Stimulated activated CD4-positive, alpha-beta T cell treated with anti-CD3 and anti-CD28 coated beads, TNF-alpha, amount 100 ng/mL, for 1 hour (primary cell): ENCODE measurements at places on chromosomes 6 and 20.
A peak's percentile ranks its signal among the peaks of the same experiment; 100 is the strongest.

GRCh38 chr6:72636215-72636614, 14.4 kb downstream of the KCNQ5 start:
- DNase-seq, result no peak

DNA sequence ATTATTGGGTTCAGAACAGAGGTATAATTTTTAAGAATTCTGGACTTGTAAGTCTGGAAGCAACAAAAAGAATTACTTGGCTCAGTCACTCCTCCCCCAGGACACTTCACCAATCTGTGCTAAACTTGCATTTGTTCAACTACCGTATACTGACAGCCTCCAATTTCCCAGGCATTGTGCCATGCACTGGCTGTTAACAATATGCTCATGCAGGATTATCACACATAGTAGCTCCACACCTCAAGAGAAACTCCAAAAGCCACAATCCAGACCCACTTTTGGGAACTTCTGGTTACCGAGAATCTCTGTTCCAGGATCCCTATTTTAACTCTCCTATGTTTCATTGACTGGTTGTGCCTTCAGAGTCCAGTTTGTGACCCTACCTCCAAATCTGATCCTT, 7.7 kb downstream of the ADGRF1 start:
- DNase-seq, result no peak

DNA sequence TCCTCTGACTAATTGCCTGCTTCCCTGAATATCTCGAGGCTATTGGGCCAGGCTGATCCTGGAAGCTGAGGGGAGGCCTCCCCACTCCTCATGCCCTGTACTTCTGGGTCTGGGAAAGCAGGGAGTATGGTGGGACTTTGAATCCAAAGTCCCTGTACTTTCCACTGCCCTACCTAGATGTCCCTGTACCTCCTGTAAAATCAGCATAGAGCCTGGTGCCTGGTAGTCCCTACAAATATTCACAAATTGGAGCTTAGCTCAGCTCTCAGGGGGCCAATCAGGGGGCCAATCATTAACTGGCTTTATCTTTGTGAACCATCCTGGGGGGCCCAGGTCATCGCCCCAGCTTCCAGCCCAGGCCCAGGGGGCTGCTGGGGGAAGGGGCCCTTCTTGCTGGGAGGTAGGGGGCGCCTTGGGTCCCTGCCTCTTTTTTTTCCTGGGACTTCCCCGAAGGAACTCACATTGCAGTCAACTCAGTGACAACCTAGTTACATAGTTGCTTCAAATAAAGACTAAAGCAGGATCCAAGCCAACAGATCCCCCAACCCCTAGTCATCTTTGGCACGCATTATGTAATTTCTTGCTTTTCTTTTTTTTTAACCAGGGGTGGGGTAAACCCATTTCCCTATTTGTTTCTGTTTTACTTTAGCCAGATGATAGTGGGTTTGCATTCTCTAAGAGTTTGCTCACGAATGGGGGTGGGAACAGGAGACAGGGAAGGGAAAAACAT, 6.9 kb upstream of the VEGFA start:
- DNase-seq, result no peak

GRCh38 chr6:170087941-170088581, 202.8 kb downstream of the DLL1 start:
- peak; percentile 10 for DNase-seq

GRCh38 chr6:124487623-124488431, 474.4 kb upstream of the RNF217 start:
- no peak for DNase-seq

DNA sequence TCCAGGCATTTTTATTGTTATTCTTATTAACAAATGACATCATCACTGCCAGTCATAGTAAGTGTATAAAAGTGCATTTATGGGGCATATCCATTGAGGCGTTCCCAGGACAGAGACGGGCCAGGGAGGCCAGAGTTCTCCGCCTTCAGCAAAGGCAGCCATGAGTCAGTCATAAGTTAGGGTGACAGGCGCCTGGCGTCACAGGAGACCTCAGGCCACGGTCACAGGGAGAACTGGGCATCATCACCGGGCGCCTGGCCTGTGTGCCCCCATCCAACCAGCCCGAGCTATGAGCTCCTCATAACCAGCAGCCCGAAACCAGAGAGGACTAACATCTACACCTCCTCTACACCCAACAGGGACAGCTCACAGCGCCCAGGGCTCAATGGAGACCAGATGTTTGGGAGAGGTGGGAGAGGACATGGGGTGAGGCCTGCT, 259.2 kb downstream of the DLL1 start:
- DNase-seq, result no peak

GRCh38 chr6:47377971-47378370, 68.3 kb upstream of the TNFRSF21 start:
- DNase-seq, result no peak

DNA sequence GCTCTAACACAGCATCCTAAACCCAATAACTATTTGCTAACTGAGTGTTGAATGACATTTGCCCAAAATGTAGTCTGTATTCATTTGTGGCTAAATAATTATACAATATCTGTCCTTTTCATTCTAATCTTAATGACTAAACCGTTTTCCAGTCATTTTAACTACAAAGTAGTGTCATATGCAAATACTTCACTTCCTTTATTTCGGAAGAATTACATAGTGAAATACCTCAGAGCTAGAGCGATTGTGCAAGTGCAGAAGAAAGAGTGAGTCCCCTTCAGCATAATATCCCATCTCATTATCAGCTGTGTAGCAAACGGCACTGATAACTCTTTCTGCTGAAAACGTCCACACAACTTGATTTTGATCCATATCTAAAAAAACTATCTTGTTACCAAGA, 66.2 kb downstream of the ROS1 start:
- DNase-seq, result no peak

- DNase-seq, result no peak
Measured at GRCh38 chr20:63873477-63873971, 8.5 kb downstream of the TPD52L2 start.

- no peak for DNase-seq
Measured at GRCh38 chr6:40042232-40042631, 108.0 kb upstream of the MOCS1 start.

DNA sequence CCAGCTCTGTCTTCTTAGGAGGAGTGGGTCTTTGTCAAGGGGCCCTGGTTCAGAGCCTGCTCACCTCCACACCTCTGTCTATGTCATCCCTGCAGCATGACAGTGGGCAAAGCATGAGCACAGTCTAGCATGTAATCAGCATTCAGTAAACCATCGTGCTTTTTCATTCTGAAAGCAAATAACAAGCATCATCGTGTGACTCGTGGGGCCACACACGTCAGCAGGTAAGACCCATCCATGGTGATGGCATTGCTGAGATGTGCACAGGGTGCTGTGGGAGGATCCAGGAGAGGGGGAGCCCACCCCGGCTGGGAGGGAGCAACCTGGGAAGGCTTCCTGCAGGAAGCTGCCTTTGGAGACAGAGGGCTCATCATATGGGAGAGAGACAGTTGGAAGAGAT, 106.7 kb downstream of the TMEM242 start:
- DNase-seq, result no peak

DNA sequence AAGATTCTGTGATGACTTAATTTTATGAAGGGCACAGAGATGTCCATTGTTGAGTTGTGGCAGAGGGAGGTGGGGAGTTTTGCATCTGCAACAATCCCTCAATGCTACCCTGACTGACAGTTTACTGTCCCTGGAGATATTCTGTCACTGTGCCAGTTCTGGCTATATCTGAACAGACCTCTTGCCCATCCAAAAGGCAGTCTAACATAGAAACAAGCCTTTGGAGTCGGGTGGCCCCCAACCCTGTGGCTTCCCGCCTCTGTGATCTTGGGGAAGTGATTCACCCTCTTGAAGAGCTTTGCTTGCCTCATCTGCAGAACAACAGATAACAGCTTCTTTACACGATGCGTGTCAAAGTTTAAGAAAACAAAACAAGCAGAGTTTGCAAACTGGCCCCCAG, 3.8 kb upstream of the E2F1 start:
- DNase-seq, result no peak

DNA sequence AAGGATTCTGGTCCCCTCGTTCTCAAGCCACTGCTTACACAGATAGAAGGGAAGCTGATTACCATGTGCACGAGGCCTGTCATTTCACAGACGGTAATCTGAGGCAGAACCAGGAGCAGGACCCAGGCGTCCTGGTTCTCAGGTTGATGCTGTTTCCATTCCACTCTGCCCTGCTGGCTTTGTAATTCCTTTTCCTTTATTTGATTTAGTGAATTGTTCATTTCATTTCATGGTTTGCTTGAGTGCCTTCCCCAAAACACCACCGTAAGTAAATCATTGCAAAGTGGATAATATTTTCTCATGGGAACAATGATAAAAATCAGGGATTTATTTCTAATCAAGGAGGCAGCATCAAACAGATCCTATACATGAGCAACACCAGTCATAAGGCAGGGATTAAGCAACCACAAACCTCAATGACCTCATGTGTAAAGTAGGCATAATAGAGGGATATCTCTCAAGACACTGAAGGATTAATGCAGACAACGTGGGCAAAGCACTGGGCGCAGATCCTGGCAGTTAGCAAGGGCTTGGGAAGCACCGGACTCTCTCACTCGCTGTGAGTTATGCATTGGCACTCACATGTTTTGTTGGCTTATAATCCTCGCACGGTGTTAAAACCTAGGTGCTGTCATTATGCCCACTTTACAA, 229.5 kb upstream of the FOXQ1 start:
- DNase-seq, result no peak

DNA sequence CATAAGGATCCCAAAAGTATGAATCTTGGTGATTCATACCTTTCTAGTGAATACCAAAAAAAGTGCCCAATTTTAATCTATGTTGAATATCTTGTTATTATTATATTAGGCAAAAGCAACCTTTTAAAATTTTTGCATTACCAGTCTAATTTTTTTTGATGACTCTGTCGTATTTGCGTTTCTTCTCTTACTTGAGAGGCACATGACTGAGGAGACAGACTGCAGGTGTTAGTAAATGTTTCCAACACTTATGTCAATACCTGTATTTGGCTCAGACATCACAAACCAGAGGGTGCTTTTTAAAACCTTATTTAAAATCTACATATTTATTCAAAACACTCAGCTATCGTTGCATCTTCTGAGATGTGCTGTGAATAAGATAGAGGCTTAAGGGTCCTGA, 27.1 kb downstream of the ID4 start:
- no peak for DNase-seq

DNA sequence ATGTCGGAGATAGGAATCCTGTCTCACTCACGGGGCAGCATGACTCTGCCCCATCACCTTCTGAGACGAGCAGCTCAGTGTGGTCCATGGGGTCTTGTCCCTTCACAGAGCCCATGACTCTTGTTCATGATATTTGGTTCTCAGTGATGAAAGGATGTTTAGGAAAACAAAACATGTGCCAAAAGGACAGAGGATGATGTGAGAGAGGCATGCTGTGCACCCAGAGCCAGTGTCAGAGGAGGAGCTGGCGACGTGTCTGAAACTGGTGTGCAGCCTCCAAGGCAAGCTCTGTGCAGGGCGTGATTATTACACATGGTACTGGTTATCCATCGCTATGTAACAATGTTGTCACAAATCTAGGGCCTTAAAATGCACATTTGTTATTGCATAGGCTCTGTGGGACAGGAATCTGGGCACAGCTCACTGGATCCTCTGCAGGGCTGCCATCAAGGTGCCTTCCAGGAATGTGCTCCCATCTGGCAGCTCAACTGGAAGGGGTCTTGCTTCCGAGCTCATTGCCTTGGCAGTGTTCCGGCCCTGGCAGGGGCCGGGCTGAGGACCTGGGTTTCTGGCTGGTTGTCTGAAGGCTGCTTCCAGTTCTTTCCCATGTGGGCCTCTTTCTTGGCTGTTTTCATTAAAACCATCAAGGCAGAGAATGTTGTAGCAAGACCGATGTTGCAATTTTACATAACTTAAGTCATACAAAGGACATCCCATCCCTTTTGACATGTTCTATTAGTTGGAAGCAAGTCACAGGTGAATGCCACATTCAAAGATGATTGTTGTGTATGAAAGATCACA, 175.4 kb downstream of the ERMARD start:
- DNase-seq, result no peak

DNA sequence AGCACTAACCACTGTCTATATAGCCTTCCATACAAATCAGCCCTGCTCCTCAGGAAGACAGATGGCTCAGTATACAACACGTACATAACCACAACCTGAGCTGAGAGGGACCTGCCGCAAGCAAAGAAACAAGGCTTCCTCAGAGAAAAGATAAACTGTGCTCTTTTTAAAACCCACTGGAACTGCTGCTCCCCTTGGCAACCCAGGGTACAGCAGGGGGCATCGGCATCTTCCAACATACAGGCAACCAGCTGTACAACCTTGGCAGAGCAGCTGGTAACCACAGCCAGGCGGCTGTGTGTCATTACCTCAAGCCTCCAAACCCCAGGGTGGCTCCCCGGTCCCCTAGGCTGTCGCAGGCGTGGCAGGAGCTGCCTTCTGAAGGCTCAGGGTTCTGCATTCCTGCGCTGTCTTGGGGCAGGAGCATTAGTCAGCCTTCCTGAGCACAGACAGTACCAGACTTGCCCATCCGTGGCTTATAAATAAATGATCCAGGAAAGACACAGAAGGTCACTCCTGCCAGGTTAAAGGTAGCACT, 249.5 kb downstream of the ADGRG6 start:
- no peak for DNase-seq

DNA sequence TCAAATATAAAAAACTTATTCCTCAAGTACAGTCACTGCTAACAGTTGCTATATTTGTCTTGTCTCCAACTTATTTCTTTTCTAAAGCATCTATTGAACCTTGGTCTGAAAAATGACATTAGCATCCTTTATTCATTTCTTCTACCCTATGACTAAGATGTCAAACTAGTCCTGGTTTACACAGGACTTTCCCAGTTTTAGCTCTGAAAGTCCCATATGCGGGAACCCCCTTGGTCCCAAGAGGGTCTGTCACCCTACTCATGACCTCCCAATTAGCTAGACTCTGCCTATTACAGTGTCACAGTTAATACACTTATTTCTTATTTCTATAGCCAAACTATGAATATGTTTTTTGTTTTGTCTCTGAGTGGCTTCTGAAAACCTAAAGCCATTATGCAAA, 37.1 kb downstream of the PLEKHG1 start:
- no peak for DNase-seq

DNA sequence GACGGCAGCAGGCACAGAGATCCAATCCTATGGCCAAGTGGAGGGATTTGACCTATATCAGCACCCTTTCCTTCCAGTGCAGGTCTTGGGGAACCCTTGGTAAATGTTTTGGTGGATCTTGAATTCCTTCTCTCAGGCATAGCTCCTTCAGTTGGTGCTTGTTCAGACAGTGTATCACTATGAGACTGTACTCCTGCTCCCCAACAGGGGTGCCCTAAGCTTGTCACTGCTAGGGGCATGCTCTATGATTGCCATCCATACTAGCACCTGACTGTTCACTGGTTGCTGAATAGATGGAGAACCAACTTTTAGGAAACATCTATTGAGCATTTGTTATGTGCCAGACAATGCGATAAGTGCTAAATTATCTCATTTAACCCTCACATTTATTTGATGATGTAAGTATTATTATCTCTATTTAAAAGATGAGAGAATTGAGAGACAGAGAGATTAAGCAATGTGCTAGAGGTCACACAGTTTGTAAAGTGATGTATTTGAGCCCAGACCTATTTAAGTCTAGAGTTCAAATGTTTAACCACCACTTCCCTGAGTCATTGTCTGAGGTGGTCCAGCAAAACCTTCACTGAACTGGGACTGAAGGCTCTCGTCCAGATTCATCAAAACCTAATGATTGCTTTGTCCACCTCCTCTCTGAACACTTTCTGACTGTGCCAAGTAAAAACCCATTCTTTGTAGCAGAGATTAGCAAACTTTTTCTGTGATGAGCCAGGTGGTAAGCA, 34.3 kb downstream of the ADGRF1 start:
- DNase-seq, result no peak
